ENCODE measurements at places on chromosomes 2 and 18.
A peak's percentile ranks its signal among the peaks of the same experiment; 100 is the strongest.

- peak; percentile 40 for DNase-seq
Observed at GRCh38 chr18:45686891-45687611, 36.9 kb upstream of the SLC14A1 start.

DNA sequence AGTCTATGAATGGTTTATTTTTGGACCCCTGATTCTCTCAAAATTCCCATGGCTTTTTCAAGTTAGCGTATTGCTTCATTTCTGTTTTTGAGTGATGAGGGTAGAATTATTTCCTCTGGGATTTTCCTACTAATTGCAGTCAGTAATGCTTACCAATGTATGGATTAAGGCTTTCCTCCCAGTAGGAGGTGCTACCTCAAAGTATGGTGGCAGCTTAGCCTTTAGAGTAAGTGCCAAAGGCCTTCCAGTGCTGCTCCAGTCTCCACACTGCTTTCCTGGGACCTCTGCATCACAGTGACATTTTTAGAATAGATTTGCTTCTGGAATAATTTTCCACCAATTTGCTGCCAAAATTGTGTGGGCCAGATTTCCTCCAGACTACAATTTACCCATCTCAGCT, 16.2 kb upstream of the SSB start:
- DNase-seq = no peak

DNA sequence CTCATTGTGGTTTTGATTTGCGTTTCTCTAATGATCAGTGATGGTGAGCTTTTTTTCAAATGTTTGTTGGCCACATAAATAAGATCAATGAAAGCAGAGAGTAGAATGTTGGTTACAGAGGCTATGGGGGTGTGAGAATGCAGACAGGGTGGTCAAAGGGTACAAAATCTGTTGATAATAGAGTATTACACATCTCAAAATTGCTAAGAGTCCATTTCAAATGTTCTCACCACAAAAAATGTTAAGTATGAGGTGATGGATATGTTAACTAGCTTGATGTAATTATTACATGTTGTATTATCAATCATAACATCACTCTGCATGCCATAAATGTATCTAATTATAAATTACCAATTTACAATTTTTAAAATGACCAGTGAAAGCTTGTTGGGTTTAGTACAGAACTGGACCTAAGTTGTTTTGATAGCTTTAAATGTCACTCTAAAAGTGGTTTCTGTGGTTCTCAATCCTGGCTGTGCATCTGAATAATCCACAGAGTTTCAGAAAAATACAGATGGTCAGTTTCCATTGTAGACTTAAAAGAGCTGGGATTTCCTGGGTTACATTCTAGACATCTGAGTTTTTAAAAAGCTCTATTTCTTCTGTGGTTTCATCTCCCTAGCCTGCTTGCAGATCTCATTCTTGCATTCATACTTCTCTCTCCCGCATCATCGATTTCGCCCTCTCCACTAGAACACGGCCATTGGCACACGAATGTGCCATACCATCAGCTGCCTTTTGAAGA, 286.0 kb upstream of the LYPD1 start:
- no peak for DNase-seq

GRCh38 chr2:62565309-62565908, 59.4 kb upstream of the TMEM17 start:
- DNase-seq = no peak

Data from activated naive CD4-positive, alpha-beta T cell treated with Interleukin-2 at 50 U/mL for 16 hours (primary cell).